ENCODE measurements at places on chromosomes 5 and 9. TPM values are rescaled to one million over a fixed set of nuclear protein-coding genes. Genes with fewer than 3 reads are reported as not detected.

DNA sequence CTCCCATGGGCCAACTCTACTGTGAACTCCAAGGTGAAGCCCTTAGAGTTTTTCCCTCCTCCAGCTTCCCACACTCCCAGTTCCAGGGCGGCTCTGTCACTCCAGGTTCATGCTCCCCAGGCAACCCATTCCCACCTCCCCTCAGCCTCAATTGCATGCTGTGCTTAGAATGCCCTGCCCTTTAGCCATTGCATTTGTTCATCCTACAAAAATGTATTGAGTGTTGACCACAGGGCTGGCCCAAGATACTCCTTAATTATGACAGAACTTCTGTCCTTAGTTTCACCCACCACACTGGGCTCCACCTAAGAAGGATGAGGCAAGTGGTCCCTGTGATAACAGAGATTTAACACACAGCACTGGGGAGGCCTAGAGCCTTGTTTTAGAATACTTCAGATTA is 236.1 kb downstream of the ADAMTSL1 start:
- no peak for DNase-seq

GRCh38 chr9:109442716-109443115 is 55.4 kb downstream of the PTPN3 start:
- no peak for DNase-seq

DNA sequence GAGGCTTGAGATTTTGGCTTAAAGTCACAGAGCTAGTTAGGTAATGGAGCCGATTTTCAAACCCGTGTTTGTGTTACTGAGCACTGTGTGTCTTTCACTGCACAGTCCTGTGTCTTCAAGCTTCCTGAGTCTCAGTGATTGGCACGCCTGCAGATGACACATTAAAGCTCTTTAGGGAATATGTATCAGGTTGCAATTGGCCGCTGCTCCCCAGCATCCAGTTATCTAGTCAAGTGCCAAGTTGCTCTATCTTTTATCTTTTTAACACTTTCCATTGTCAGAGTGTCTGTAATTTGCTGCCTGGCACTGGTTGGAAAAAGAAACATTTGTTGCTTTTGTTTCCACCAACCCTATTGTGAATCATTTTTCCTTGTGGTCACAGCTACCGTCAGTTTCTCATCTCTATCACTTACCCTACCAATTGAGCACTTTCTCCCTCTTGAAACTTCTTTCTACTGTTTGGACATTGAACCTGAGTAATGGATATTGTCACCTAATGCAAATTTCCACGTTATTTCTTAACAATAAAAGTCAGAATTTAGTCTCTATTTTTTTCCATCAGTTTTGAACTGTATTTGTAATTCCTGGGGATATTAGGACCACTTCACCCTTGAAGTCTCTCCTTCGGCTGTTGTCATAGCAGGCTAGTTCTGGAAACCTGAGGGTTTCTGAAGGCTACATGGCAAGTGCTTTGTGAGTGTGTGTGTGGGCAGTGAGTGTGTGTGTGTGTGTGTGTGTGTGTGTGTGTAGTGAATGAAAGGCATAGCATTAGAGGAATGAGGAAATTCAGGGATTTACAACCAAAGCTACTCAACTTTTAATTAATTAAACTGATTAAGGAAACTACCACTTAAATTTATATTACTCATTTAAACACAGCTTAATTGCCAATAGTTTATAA is 274.3 kb downstream of the ISL1 start:
- no peak for DNase-seq

- no peak for DNase-seq
Observed at GRCh38 chr5:8842971-8843551, 702.8 kb downstream of the SEMA5A start.

DNA sequence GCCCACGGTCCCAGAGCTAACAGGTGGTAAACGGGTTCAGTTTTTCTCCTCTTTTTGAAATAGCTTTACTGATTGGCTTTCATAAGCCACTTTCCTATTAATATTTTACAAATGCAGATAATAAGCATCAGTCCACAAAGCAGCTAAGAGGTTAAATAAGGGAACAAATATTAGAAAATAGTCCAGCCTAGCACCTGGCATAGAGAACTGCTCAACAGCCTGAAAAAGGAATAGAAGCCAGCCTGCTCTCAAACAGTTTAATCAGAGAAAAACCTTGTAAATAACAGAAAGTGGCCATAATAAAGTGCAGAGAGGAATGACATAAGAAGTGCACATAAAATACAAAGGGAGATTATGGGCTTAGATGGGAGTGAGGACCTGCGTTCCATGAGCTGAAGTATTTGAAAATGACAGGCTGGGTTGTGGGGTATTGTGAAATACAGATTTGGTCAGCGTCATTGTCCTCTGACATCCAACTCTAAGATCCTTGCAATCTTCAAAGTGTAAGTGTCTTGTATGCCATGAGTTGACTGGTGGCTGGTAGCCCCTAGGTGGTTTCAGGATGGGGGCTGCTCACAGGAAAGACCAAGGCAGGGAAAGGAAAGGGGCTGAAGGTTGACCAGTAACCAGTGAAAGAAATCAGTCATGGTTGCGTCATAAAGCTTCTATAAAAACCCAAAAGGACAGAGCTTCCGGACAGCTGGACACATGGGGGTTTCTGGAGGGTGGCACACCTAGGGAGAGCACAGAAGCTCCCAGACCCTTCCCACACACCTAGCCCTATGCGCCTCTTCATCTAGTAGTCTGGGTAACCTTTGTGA is 32.4 kb downstream of the MYO10 start:
- no peak for DNase-seq

DNA sequence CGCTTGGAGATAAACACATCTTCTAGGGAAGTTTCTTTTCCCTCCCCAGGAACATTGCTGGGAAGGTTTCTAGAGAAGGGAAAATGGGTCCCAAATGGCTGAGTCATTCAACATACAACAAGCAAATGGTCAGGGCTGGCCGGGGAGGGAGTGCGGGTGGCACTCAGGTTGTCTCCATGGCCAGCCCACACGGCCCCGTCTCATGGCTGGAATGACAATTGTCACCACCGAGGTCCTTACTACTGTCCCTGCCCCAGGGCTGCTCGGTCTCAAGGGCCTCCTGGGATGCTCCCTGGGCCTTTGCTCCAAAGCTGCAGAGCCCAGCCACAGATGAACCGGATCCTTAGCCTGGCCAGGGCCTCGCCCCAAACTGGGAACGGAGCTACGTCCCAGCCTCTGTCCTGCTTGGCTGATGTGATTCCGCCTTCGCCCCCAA is 121.9 kb downstream of the FGF18 start:
- peak; percentile 71 for DNase-seq

GRCh38 chr9:87529671-87530070 is 32.0 kb downstream of the DAPK1 start:
- no peak for DNase-seq

DNA sequence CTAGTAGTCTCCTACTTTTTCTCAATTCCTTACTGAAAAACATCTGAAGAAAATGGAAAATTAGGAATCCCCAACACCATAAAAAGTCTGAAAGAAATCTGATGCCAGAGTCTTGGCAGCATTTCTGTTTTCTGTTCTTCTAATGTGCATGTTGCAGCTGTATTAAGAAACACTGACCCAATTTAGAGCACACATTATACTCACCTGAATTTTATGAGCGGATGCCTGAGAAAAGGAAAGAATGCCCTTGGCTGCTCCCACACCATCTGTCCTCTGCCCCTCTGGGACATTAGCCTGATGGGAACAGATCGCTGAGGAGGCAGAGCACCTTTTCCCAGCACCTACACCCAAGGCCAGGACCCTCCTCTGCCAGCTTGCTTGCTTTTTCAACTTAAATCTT is 14.1 kb upstream of the ANP32B start:
- no peak for DNase-seq

DNA sequence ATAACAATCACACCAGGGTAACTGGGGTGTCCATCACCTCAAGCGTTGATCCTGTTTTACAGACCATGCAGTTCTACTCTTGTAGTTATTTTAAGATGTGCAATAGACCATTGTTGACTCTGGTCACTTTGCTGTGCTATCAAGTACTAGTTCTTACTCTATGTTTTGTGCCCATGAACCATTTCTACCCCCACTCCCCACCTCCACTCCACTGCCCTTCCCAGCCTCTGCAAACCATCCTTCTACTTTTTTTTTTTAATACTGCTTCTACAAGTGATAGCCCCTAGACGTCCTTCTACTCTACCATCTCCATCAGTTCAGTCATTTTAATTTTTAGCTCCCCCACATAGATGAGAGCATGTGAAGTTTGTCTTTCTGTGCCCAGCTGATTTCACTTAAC is 38.8 kb downstream of the EHMT1 start:
- DNase-seq, result no peak

The FREM1 gene
- total RNA-seq, result 2.2 TPM

The MSX2 gene
- 31.9 TPM for total RNA-seq

The EPB41L4B gene
- total RNA-seq, result 19.3 TPM

The PLAC8L1 gene
- 1.4 TPM for total RNA-seq

The SURF1 gene
- total RNA-seq, result 39.4 TPM

The IFNA21 gene
- not detected for total RNA-seq

The SPINK1 gene
- not detected for total RNA-seq

The VAV2 gene
- 21.5 TPM for total RNA-seq

The RANBP3L gene
- 3.8 TPM for total RNA-seq

The PCDHGB1 gene
- total RNA-seq, result 1.4 TPM
